Thoracic aorta (tissue), 2 donors: ENCODE measurements at places on chromosomes 7 and 10. TPM values are rescaled to one million over a fixed set of nuclear protein-coding genes. Genes with fewer than 3 reads are reported as not detected.

OPN4 gene
- not detected for total RNA-seq

DNA sequence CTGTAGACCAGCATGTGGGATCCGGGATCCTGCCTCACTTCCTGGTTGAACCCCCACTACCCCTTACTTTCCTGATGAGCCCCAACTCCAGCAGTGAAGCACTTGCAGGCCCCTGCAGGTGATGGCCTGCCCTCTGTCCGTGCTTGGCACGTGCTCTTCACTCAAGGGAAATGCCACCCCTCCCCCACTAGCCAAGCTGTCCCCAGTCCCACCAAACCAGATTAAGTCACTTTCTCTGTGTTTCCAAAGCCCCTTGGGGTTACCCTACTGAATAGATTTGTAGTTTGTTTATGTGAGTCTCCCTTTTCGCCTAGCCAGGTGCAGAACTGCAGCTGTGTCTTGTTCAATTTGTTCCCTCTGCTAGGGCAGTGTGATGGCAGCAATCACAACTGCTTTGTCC, 121.7 kb downstream of the WDFY4 start:
- DNase-seq: no peak

RBM20 gene
- 13.9 TPM for total RNA-seq

GRCh38 chr10:23202779-23203178, 10.7 kb downstream of the PTF1A start:
- DNase-seq: no peak

- no peak for DNase-seq
These were observed 479.8 kb downstream of the ADRA2A start for GRCh38 chr10:111556666-111557065.

SEC61A2 gene
- 3.5 TPM for total RNA-seq

SPACDR gene
- total RNA-seq: not detected

GRCh38 chr7:44391746-44392617, 66.6 kb upstream of the CAMK2B start:
- DNase-seq: no peak

DNA sequence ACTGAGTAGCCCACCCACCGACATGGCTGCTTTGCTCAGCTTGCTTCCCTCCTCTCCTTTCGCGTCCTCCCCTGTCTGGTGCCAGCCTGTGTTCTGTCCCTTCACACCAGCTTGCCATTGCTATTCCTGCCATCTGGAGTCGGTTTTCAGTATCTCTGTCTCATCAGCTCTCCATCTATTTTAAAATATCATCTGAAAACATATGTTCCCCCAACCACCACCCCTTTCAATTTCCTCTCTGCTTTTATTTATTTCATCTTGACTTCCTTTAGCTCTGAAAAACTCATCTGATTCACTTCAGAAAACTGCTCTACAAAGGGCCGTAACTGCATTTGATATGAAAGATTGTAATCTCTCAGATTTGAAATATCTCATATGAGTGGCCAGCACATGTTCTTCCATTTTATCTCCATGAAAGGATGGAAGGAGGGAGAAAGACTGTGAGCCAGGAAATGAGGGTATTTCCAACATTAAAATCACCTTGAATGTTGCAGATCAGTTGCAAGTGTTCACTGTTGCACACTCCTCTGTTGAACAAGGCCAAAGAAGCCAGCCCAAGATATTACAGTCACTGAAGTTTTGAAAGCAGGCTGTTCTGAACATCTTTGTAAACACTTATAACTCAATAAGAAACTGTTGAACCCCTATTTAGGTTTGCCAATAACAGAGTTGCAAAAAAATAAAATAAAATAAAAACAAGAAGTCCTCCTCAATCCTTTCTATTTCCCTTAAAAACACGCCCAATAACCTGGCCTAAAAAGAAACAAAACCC, 202.4 kb upstream of the NEBL start:
- DNase-seq: no peak

DNA sequence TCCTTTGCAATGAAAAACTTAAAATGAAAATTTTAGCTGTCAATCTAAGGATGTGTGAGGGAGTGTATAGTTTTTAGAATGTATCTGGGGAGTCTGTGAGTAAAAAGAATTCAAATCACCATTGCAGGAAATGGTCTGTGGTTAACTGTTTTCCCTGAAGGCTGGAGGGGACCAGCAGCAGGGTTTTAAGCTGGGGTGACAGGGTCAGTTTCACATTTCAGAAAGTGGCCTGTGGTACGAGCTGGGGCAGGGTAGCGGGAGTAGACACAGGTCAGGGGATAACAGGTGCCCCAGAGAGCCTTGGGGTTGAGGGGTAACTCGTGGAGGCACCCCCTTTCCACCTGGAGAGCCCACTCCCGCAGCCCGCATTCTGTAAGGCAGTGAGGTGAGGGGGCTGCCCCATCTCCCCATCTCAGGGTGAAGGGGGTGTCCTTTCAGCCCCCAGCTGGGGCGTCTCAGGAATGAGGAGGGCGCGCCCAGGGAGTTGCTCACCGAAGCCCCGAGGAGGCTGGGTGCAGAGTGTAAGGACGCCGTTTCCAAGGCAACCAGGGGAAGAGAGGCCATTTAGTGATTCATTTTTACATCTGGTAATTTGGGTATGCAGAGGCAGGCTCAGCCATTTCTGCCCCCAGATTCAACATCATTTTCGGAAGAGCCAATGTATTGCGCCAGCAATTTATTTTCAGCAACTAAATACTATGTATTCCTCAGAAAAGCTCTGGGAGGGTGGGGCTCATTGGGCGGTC, 168.9 kb downstream of the SLIT1 start:
- DNase-seq: no peak

GRCh38 chr7:139487366-139488080, 4.0 kb upstream of the KLRG2 start:
- no peak for DNase-seq

DNA sequence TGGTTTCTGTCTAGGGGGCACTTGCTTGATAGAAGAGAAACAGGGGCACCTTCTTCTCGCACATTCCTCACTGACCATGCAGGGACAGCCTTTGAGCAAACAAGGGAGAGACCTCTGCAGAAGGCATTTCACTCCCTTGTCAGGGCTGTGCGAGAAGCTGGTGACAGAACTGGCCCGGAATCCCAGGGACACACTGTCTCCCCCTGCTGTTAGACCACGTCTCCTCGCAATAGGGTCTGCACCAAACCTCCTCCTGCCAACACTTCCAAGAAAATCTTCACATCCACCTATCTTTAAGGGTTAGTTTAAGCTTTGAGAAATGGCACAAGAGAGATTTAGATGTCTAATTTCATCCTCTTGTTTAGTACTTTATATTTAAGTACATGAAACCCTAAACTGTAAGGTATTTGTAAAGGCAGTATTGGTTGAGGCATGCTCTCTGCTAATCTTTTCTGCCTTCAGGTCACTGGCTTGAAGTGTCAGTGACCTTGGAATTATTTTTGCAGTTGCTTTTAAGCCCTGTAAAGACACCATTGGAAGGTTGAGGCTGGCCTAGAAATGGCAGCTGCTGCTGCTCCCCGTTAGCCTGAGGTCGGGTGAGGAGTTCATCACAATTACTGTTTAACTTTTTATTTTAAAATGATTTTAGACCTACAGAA, 37.0 kb downstream of the RBM20 start:
- DNase-seq: no peak

DNA sequence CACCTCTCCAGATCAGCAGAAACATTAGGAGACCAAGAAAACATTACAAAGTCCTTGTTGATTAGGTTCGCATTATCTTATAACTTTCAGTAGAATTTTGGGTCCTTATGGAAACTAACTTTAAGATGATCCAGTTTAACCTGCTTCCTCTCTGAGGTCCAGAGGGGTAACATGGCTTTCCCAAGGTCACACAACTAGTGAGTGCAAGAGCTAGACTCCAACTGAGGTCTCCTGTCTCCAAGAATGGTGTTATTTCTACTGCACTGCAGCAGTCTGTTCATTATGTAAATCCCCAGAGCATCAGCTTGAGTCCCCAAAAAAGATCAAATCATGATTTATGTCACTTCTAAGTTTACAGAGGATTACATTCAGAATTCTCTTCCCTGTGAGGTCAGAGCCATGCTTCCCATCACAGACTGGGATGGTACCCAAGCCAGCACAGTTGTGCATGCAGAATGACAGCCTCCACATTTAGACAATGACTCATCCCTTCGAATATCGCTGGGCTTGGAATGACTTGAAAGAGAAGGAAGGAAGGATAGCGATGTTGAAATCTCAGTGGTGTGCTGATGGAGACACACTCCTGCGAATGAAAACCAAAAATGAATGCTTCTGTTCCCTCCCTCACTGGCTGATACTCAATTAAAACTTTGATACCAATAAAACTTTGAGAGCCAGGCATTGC, 163.1 kb upstream of the PLXNA4 start:
- DNase-seq: no peak

MYL10 gene
- not detected for total RNA-seq

GRCh38 chr7:98869027-98869596, 702 bp downstream of the TMEM130 start:
- no peak for DNase-seq

HDAC9 gene
- total RNA-seq: 64.1 TPM

SLC13A1 gene
- total RNA-seq: not detected

DNA sequence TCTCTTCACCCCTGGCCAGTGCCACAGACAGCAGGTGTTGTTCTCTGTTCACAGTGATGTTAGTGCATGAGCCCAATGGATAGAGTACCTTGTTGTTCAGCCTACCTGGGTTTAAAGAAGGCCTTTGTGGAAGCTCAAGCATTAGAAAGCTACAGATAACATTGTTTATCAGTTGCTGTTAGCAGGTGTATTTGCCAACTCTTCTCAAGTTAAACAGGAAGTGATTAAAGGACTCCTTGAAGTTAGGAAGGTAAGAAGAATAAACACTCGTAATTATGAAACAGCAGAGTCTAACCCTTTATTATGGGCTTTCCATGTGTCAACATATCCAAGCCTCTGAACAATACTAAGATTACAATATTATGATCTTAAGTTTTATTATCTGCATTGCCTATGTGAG, 25.9 kb downstream of the RGR start:
- DNase-seq: no peak

C10orf105 gene
- 0.14 TPM for total RNA-seq

DNA sequence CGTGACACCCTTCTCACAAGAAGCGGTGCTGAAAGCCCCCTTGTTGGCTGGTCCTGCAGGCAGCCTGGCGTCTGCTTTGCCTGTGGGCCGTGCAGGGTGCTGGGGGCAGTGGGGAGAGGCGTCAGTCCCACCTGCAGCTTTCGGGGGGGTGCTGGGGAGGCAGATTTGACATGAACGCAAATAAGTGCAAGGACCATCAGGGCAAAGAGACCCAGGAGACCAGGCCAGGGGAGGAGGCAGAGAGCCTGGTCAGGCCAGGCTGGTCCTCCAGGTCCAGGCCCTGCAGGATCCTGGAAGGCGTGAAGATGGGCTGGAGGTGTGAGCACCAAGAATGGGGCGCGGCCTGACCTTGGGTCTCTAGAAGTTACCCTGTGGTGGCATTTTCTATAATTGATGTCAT, 81.6 kb downstream of the MGMT start:
- DNase-seq: no peak

GRCh38 chr10:7409045-7409731, 1.6 kb downstream of the SFMBT2 start:
- DNase-seq: no peak

GRCh38 chr7:66306243-66306642, 101.1 kb downstream of the TPST1 start:
- DNase-seq: no peak

TAX1BP1 gene
- total RNA-seq: 91.4 TPM

- DNase-seq: no peak
These were observed 98.9 kb upstream of the WAC start for GRCh38 chr10:28434063-28434462.

GRCh38 chr7:110647266-110647665, 443.7 kb upstream of the LRRN3 start:
- no peak for DNase-seq

DNA sequence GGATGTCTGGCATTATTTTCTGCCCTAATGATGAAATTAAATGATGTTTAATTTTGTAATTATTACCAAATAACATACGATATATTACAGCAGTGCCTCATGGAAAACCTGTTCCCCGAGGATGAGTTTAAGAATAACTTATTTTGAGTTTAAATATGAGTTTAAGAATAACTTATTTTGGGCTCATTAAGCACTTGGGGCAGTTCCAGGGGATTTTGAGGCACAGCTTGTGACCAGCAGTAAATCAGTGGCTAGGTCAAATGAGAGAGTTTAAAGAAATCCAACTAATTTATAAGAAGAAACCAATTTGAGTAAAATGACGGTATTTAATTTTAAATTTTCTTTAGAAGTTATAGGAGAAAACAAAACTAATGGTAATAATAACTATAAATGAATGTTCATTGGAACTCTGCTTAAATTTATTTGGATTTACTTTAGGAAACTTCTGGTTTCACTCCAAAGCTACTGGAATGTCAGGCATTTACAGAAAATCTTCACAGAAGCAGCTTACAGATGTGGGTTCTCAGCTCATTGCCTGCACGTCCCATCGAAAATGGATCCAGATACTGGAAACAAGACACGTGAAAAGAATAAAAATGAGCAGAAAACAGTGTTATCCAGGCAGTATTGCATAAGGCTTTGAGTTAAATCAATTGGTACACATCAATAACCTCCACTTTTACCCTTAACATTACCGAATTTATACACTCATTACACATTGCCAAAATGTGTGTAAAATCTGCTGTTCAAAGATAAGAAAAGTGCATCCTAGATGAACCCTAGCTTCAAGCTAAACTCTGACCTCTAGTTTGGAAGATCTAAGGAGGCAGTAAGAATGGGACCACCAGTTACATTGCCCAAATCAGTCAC, 784.5 kb upstream of the IGFBP3 start:
- DNase-seq: no peak

DNA sequence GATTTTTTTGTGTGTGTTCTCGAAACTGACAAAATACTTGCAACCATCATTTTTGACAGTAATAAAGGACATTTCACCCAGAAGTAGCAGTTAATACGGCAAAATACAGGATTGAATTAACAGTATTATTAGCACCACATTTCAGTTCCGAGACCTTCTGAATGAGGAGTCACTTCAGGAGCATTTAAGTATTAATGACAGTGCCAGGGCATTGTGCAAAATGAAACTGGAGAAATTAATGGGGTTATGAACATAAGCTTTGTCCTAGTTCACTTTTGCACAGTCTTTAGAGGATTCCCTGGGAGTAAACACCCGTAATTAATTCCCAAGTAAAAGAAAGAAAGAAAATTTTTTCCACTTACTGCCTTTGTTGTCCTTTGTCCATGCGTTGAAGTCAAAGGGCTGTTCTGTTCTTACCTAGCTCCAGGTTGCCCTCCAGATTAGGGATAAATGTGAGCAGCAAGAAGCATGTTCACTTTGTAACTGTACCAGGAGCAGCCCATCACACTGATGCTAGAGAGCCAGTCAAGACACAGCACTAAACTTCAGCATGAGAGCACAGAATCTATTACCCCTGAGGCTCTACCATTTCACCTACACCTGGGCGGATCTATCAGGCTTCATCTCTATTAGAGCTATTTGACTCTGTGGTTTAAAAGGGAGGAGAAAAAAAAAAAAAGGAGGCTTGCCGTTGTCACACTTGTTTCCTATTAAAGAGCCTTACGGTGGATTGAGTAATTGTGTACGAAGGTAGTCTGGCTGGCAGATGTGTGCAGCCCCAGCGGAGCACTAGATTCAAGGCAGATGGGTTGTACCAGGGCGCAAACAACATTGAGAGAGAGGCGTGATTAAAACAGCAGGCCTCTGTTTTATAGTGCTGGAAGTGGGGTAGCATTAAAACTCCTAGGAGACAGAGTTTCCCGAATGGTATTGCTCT, 297.8 kb upstream of the SEMA3A start:
- DNase-seq: no peak

CREB5 gene
- total RNA-seq: 44.4 TPM
